ENCODE measurements at places on chromosomes 1 and 21.

DNA sequence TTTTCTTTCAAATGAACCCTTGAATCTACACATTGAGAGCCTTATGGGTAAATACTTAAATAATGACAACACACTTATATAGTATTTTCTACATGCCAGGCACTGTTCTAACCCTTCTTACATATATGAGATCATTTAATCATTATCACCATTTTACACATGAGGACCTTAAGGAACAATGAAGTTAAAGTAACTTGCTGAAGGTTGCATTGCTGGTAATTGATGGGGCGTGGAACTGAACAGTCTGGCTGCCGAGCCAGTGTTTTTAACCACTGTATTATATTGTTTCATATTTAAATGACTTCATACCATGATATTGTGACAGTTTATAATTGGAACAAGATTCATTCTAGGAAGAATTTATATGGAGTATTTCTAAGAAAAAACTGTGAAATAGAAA is 111.9 kb upstream of the TENT5C start:
- DNase-seq = no peak

- no peak for DNase-seq
Measured at GRCh38 chr21:42208801-42209490, 10.0 kb upstream of the ABCG1 start.

DNA sequence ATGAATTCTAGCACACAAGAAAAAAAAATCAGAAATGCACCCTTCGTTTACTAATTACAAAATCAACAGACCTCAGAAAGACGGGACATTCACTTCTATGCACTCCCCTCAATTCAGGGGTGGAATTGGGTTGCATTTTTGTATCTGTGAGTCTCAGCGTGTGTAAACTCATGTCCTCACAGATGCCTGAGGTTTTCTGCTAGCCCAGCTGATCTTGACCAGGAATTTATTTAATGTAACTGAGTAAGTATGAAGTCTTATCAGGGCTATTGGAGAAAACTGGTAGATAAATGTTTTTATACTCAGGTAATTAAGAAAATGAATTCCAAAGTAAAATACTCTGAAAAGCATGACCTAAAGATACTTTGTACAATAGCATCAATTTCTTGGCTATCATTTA is 167.7 kb downstream of the RUNX1 start:
- no peak for DNase-seq

DNA sequence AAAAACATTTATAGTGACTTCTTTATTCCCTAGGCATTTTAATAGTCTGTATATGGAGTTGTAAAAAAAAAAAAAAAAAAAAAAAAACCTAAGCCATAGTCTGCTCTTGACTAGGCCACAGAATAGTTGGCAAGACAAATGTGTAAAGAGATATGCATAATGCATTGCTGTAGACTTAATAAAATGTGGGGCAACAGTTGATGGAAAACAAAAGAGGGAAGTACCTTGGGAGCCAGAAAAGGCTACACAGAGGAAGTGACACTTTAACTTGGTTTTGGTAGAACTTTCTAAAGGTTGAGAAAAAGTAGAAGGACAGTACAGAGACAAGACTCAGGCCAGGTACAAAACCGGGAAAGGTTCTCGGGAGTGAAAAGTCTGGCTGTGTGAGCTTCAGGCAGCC is 802.9 kb upstream of the ADAMTS5 start:
- DNase-seq = no peak

DNA sequence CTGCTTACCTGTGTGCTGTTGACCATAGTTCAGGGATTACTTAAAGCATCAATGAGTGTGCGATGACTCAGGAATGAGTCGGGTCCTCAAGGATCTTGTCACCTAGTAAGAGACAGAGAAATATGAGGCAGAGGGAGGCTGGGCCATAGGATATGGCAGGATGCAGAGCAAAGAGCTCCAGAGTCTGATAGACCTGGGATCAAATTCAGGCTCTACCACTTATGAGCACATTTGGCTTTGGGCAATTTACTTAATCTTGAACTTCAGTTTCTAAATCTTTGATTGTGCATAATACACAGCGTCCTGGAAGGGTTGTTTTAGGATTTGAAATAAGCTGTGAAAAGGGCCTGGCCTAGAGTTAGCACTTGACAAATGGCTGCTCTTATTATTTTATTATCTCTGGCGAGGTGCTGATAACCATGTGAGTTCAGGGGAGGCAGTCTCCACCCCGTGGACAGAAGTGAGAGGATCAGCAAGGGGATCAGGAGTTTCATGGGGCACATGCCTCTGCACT is 94.5 kb downstream of the ROR1 start:
- DNase-seq = no peak

All from stimulated activated CD4-positive, alpha-beta T cell treated with anti-CD3 and anti-CD28 coated beads, Interleukin-1b, Interleukin-23, amount 100 ng/mL, for 1 hour (primary cell).